ENCODE measurements at places on chromosomes 4 and X. TPM values are rescaled to one million over a fixed set of nuclear protein-coding genes. Genes with fewer than 3 reads are reported as not detected.
A peak's percentile ranks its signal among the peaks of the same experiment; 100 is the strongest.

The PCYT1B gene
- total RNA-seq = 0.07 TPM

The GYG2 gene
- total RNA-seq = not detected

- DNase-seq = peak; percentile 46
- H3K27ac ChIP-seq = peak overlapping the region; percentile 90
- H3K36me3 ChIP-seq = peaks cover 3% of the 10 kb centered on the region
- H3K4me3 ChIP-seq = peak overlapping the region; percentile 96
- peaks cover 48% of the 10 kb centered on the region for H3K4me1 ChIP-seq
Measured at GRCh38 chr4:88522702-88523324, 763 bp downstream of the PYURF start.

- peak overlapping the region; percentile 62 for H3K4me3 ChIP-seq
- DNase-seq = peak; percentile 17
- H3K36me3 ChIP-seq = no peaks in the 10 kb centered on the region
- H3K27me3 ChIP-seq = peaks cover 74% of the 10 kb centered on the region
Measured at GRCh38 chr4:76585897-76586360, 150.9 kb downstream of the SHROOM3 start.

- H3K27ac ChIP-seq = no peak overlapping the region
- DNase-seq = no peak
- peaks cover 8% of the 10 kb centered on the region for H3K27me3 ChIP-seq
- no peak overlapping the region for H3K4me3 ChIP-seq
- no peaks in the 10 kb centered on the region for H3K4me1 ChIP-seq
Measured at GRCh38 chr4:51963841-51964517, 56.2 kb downstream of the LRRC66 start.
